ENCODE measurements at places on chromosomes 7 and 10.

DNA sequence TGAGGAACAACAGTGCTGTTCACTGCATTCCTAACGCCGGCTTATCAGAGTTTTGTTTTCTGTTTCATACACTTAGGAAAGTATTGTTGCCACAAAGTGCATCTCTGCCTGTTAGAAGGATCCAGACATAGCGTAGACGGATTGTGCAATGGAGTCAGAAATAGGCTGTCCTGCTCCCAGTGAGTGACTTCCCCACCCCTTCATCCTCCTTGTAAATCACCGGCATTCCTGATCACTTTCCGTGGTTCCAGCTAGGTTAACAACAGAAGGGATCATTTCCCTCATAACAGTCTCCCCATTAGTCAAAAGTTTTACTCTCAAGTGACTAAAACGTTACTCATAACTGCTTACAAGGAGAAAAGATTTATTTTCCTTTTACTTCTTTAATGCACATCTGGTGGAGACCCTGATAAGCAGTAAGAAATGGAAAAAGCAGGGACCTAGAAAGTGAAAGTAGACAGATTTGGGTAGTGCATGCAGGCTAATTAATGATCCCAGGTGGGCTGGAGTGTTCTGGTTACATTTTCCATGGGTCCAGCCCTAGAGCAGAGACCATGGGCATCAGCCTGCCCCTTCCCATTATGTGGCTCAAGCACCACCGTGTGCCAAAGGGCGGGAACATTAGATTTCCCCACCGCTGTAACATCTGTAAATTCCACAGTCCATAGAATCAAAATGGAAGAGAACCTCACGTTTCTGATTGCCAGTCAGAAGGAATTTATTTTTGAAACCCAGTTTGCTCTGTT, 395.1 kb upstream of the GALNT17 start:
- no peak for DNase-seq

DNA sequence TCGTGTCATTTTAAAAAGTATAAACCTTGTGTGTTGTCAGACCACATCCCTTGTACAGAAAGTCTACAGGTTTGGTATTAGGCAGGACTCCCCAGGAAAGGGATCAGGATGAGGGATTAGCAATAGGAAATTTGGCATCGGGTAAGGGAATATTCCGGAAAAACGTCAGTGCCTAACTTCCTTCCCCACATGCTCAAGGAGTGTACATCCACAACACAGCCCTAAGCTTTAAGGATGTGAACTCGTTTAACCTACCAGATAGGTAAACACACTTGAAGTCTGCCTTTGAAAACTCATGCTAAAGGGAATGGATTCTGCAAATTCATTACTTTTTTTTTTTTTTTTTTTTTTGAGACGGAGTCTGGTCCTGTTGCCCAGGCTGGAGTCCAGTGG, 194.9 kb downstream of the SKIDA1 start:
- DNase-seq = no peak

GRCh38 chr7:43868681-43869005, 674 bp downstream of the MRPS24 start:
- no peak for DNase-seq

GRCh38 chr7:130879191-130879590, 145.2 kb upstream of the KLF14 start:
- no peak for DNase-seq

- DNase-seq = no peak
Measured at GRCh38 chr7:138739859-138740258, 38.7 kb upstream of the SVOPL start.

DNA sequence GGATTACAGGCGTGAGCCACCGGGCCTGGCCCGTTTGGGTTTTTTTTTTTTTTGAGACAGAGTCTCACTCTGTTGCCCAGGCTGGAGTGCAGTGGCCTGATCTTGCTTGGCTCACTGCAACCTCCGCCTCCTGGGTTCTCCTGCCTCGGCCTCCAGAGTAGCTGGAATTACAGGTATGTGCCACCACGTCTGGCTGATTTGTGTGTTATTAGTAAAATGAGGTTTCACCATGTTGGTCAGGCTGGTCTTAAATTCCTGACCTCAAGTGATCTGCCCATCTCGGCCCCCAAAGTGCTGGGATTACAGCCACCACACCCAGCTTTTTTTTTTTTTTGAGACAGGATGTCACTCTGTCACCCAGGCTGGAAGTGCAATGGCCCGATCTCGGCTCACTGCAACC, 5.9 kb upstream of the BAIAP2L1 start:
- DNase-seq = no peak

DNA sequence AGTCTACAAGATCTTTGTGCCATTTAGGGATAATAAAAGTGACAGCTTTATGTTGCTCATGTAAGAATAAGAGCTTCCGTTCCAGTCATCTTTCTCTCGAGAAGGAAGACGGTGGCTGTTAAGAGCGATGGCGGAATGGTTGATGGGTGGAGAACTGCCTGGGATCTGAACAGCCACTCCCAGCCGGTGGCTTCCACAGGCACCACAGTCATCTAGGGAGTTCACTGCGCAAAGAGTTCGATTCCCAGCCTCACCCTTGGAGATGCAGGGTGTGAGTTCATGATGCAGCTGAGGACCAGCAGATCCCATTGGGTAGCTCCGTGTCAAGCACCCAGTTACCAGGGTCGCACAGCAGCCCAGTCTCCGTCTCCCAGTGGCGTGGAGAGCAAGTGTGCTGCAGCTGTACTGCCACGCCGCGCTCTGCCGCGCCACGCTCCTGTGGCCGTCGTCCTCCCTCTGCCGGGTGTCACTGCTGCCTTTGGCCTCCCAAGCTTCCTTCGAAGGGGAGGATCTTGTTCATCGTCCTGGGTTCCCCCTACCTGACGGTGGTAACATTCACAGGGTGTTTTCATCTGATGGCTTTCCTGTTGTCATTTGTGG, 7.8 kb downstream of the SUN1 start:
- DNase-seq = no peak
